NCI-H187 treated with DMSO at 0.1 percent for 48 hours (cell line): ENCODE measurements at places on chromosomes 3 and 15.

GRCh38 chr3:55173504-55173903, 245.6 kb upstream of the LRTM1 start:
- no peak for DNase-seq

DNA sequence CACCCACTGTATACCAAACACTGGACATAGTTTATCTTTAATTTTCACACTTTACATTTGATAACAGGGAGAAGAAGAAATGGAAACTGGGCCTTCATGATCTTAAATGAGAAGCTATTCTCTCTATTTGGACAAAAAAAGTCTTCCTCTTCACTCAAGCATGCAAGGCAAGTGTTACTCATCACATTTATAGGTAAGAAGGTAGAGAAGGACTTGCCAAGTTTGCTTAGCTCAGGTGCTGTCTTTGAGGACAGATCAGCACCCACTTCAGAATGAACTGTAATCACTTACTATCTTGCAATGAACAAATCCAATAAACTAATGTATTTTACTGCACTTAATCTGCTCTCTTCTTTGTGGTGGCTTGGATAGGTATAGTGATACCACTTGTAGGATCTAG, 1.1 kb upstream of the MYH15 start:
- no peak for DNase-seq

DNA sequence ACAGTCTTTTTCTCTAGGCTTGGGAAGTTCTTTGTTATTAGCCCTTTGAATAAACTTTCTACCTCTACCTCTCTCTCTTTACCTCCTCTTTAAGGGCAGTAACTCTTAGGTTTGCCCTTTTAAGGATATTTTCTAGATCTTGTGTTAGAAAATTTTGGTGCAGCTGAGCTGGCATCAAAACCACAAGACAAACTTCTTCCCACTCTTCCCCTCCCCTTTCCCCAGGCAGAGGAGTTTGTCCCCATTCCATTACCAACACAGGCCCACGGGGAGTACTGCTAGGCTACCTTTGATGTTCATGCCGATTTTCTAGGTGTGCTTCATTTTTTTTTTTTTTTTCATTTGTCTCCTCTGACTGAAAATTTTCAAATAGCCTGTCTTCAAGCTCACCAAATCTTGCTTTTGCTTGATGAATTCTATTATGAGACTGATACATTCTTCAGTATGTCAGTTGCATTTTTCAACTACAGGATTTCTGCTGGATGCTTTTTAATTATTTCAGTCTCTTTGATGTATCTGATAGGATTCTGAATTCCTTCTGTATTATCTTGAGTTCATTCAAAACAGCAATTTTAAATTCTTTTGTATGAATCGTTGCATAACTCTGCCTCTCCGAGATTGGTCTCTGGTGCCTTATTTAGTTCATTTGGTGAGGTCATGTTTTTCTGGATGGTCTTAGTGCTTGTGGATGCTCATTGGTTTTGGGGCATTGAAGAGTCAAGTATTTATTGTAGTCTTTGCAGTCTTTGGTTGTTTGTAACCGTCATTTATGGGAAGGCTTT, 112.0 kb downstream of the UBE2E2 start:
- no peak for DNase-seq

DNA sequence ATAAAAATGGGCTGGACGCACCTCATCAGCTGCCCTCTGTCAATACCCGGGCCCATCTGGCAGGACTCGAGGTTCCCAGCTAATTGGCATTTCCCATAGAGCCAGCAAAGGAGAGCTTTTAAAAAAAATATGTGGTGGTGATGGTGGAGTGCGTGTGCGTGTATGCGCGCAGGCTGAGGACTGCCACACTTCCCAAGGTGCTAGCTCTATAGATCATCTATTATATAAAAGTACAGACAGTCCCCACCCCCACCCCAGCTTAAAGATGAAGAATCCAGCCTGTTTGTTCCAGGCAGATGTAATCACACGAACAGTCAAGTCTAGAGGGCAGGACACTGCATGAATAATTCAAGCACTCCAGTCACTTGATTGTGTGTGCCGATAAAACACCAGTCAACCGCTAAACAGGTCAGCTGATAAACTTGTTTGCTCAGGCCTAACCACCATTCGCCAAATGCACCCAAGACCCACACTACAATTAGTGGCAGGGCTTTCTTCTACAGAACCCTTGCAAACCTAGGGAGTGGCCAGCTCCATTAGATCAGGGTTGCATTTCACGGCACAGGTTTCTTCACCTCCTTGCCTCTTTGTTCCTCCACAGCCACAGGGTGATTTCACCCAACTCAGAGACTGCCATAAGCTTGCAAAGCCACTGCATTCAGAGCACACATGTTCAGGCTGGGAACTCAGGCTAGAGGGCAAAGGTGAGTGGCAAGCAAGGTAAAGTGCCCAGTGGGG, 5.8 kb downstream of the TLE3 start:
- DNase-seq: peak; percentile 85

GRCh38 chr3:50666837-50667236, 7.9 kb upstream of the DOCK3 start:
- no peak for DNase-seq

GRCh38 chr15:28075573-28075972, 23.5 kb downstream of the OCA2 start:
- DNase-seq: no peak

- DNase-seq: no peak
Observed at GRCh38 chr3:3998140-3998922, 199.1 kb downstream of the LRRN1 start.

DNA sequence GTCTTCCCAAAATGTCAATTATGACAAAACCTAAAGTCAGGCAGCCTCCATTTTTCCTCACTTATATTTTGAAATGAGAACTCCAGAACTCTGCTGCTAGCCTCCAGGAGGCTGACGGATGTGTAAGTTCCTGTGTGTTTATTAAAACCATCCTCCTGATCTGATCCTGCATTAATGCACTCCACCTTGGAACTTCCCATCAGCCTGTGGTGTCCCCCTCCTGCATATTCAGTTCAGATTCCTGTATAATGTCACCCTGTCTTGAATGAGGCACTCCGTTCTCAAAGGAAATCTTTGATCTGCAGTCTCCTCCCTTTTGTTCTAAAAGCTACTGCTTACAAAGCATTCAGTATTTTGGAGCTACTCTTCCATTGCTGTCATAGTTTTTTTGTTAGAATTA, 318.2 kb upstream of the ONECUT1 start:
- DNase-seq: no peak

DNA sequence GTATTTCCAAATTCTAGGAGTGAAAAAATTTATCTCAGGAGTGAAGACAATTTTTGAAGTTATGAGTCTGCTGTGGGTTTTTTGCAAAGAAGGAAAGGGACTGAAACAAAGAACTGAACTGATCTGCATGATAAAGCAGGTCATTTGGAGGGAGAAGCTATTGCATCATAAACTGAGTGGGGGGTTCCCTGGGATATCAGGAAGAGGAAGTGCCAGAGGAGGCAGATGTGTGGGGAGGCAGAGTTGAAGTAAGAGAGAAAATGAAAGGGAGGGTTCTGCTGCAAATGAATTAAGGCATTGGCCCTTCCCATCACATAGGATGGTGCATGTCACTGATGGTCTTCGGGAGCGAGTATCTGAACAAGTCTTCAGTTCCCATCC, 379.2 kb downstream of the VPS13C start:
- DNase-seq: no peak

DNA sequence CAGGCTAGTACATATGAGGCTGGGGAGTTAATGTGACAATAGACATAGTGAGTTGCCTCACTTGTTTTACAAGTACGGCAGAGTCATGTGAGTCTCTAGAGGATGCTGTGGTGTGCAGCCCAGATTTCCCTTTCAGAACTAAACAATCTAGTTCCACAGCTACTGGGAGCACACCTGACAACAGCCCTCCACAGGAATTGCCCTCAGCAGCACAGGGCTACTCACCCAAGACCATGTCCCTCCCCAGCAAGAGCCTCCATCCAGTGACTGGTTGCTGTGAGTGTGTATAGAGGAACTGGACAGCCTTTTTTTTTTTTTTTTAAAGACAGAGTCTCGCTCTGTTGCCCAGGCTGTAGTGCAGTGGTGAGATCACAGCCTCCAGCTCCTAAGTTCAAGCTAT, 40.2 kb upstream of the UBE2E2 start:
- DNase-seq: no peak

GRCh38 chr3:57164657-57165573, at the start of gene IL17RD:
TSS of gene IL17RD (minus strand) at chr3:57165353. CDS start at chr3:57165286, 67 bp downstream.
- peak; percentile 18 for DNase-seq

- DNase-seq: no peak
Observed at GRCh38 chr3:187112934-187113793, 26.1 kb downstream of the RPL39L start.

DNA sequence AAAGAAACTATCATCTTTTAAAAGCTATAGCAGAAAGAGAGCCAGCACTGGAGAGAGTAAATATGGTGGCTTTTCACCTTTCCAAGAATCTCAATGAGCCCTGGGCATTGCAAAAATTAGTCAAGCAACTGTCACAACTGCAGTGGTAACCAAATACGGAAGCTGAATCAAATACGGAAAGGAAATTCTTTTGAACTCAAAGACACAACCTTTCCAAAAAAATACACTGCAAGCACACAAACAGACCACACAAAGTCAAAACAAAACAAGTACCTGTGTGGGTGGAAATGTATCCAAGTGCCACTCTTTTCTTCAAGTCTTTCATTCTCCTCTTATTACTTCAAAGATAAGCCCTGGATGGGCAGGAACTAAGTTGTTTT, 17.6 kb downstream of the VGLL4 start:
- no peak for DNase-seq

GRCh38 chr3:168034152-168034928, 61.4 kb downstream of the GOLIM4 start:
- DNase-seq: no peak

DNA sequence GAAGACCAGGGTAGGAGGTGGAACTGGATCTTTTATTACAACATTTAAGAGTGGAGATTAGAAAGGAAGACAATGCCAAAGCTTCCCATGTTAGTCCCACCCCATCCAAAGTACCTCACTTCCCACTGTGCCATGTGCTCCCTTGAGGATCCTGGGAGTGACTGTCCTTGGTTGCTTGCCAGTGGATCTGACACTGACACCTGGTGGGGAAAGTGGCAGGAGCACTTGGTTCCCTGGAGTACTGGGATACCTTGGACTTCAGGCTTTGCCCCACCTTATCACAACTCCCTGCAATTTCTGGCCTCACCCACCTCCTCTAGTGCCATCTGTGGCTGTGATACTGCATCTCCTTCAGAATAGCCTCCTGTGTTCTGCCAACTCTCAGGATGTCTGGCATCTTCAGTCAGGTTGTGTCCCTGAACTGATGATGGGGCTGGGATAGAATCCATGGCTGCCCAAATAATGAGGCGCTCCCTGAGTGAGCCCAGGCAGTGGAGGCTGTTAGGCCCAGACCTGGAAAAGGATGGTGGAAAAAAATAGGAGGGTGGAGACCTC, 1.3 kb downstream of the ELL3 start:
- peak; percentile 27 for DNase-seq

- DNase-seq: no peak
Observed at GRCh38 chr3:9945358-9945757, 6.8 kb downstream of the PRRT3 start.
